ENCODE measurements at places on chromosomes 5 and 9. TPM values are rescaled to one million over a fixed set of nuclear protein-coding genes. Genes with fewer than 3 reads are reported as not detected.

GLRA1 gene
- total RNA-seq = not detected

INSL4 gene
- not detected for total RNA-seq

NUTM2F gene
- not detected for total RNA-seq

ERAP2 gene
- 1.4 TPM for total RNA-seq

ADAMTS12 gene
- 0.11 TPM for total RNA-seq

PCDHGB2 gene
- total RNA-seq = 0.36 TPM

ENC1 gene
- total RNA-seq = 2.5 TPM

VLDLR gene
- total RNA-seq = 0.58 TPM

ZNF367 gene
- 13.2 TPM for total RNA-seq

PTGS1 gene
- 7.2 TPM for total RNA-seq

SLC4A9 gene
- total RNA-seq = not detected

PCDHGA7 gene
- not detected for total RNA-seq

NDUFS6 gene
- total RNA-seq = 104 TPM

RETREG1 gene
- 0.20 TPM for total RNA-seq

CCDC152 gene
- 5.1 TPM for total RNA-seq

EIF4EBP3 gene
- 7.7 TPM for total RNA-seq

APBA1 gene
- not detected for total RNA-seq

SPINK13 gene
- not detected for total RNA-seq

TXNDC8 gene
- total RNA-seq = not detected

SH3RF2 gene
- total RNA-seq = not detected

WNT8A gene
- total RNA-seq = not detected

PCDHB4 gene
- not detected for total RNA-seq

RNF180 gene
- not detected for total RNA-seq
